ENCODE measurements at places on chromosomes 5 and 9.

DNA sequence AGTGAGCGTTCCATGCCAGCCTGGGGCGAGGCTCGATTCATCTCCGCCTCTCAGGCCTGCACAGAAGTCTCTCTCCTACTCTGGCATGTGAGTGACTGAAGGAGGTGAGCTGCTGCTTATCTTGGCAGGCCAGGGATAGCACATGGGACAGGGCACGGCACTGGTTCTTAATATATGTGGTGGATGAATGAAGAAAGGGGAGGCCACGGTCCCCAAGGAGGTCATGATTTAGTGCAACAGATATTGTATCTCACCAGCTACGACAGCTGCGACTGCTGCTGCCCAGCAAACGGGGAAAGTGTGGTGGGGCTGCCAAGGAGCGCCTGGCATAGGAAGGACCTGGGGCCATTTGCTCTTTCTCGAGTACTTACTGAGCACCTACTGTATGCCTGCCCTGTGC is 19.3 kb upstream of the MAPK9 start:
- DNase-seq = no peak

- no peak for DNase-seq
These were observed 120.6 kb downstream of the TRIO start for GRCh38 chr5:14263699-14264098.

- no peak for DNase-seq
These were observed 328.7 kb downstream of the MARCHF11 start for GRCh38 chr5:15850939-15851341.

DNA sequence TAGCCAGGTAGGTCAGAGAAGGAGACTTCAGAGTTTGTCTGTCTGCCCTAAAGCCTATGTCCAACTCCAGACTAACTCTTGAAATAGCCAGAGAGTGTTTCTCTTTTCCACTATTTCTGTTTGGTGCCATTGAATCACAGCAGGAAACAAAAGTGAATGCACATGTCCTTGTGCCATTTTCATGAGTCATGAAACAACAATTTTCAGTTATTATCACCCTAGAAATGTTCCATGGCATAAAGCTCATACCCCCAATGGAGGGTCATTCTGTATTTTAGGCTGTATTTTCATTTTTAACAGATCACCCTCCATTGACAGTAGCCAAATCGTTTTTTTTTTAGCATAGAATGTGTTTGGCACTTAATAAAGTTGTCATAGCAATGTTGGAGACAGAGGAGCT is 124.7 kb downstream of the PAPPA start:
- no peak for DNase-seq

DNA sequence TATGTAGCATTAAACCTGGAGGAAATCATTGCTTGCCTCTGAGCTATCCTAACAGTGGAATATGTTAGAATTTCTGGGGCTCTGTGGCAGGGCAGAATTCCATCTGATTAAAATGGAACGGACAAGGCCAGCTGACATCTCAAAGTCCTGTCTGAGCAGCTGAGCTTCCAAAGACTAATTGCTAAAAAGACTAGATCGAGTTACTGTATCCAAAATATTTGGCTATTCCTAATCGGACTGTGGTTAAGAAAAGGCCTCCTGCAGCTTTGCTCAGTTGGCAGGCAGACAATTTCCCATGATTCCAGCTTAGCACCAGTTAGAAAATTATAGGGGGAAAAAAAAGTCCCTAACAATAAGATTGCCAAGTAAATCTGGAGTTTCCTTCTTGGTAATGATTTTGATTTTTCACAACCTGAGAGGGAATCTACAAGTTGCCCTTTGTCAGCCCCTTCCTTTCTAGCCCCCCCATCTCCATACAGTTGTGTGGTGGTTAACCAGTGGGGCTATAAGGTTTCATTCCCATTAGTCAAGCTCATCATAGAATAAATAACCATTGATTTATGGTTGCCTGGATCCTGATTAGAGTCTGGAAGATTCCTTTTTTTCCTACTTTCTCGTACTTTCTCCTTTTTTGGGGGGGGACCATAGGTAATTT is 26.4 kb downstream of the PTGR1 start:
- DNase-seq = no peak

- DNase-seq = no peak
These were observed 138.4 kb downstream of the GADD45G start for GRCh38 chr9:89743216-89743572.

GRCh38 chr5:88824892-88825583 is 57.9 kb downstream of the MEF2C start:
- no peak for DNase-seq

DNA sequence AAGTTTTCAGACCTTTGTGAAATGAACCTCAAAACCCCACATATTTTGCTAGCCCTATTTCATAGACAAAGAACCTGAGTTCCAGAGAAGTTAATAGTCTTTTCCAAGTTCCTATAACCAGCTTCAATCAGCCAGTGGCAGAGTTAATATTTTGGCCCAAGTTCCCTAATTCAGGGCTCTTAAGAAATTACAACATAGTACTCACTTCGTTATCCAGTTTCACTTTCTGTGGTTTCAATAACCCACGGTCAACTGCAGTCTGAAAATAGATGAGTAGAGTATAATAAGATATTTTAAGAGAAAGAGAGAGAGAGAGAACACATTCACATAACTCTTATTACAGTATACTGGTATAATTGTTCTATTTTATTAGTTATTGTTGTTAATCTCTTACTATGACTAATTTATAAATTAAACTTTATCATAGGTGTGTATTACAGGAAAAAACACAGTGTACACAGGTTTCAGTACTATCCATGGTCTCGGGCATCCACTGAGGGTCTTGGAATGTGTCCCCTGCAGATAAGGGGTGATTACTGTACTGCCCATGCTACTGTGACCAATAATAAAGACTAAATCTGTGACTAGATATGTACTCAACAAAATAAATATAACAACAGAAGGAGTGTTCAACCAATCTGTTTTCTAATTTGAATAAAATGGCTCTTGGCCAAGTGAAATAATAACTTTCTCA is 9.3 kb upstream of the MYOT start:
- no peak for DNase-seq

DNA sequence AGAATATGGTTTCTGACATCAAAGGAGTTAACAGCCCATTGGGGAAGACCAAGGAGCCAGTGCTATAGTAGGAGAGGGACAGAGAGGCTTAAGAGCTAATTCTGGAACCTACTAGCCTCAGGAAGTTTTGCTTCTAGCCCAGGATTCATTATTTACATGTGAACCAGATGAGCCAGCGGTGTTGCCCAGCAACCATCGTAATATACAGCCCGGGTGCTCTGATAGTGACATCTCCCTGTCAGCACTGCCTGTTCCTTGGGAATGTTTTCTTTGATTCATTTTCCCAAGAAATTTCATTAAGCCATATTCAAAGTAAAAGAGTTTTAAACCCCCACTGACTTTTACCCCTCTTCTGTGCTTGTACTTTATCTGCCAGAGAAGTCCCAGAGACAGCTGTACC is 217.4 kb upstream of the ADAMTSL1 start:
- no peak for DNase-seq

- DNase-seq = no peak
These were observed 187.4 kb downstream of the ACTL7B start for GRCh38 chr9:108668191-108668937.

- DNase-seq = no peak
These were observed 227.6 kb upstream of the ANKRD55 start for GRCh38 chr5:56460681-56461191.

DNA sequence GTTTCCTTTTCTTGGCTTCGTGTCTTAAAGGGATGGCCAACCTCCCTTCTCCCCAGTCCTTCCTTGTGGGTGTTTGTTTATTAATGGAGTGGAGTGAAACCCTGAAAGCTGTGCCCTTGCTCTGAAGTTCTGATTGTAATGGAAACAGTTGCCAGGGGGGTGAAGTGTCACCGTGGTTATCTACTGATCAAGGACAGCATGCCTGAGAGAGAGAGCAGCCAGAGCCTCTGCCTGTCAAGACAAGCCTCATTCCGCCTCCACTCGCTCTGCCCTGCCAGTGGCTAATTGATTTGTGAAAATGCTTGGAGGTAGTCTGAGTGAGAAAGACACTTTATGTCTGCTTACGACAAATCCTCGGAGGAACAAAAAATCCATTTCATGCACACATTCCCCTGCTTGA is 143.7 kb upstream of the SLC30A5 start:
- no peak for DNase-seq

GRCh38 chr5:66281294-66281693 is 137.2 kb downstream of the SREK1 start:
- no peak for DNase-seq

DNA sequence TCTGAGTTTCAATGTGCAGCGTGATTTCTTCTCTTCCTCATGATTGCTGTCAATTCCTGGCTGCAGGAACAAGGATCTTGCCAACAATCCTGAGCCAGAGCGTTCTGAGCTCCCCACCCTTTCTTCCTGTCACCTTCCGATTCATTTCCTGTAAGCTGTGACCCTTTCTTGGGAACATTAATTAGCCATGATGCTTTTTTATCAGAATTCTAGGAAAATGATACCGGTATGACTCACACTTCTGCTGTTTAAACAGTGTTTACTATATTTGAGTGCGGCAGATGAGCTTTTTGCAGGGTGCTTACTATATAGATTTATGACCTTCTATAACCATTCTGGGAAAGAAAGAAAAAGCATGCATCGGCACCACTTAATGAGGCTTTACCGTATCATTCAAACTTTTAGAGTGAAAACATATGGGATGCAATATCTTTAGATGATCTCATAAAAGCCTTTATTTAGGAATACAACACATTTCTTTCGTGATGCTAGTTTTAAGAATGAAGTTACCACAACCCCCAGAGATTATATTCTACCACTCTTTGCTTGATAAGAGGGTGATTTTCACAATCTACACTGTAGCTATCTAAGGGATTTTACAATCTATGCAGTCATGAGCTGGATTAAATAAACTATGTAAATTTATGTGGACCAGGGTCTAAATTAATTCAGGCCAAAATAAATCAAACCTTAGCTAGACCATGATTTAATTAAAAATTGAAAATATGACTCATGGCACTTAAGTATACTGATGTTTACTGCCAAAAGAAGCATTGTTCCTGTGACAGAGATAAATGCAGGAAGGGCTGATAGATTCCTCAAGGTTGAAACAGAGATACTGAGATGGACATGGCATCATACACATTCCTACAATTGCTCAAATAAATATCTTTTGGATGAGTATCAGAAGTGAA is 38.0 kb upstream of the OSMR start:
- DNase-seq = no peak

GRCh38 chr9:37969130-37969529 is 65.2 kb upstream of the SLC25A51 start:
- no peak for DNase-seq

DNA sequence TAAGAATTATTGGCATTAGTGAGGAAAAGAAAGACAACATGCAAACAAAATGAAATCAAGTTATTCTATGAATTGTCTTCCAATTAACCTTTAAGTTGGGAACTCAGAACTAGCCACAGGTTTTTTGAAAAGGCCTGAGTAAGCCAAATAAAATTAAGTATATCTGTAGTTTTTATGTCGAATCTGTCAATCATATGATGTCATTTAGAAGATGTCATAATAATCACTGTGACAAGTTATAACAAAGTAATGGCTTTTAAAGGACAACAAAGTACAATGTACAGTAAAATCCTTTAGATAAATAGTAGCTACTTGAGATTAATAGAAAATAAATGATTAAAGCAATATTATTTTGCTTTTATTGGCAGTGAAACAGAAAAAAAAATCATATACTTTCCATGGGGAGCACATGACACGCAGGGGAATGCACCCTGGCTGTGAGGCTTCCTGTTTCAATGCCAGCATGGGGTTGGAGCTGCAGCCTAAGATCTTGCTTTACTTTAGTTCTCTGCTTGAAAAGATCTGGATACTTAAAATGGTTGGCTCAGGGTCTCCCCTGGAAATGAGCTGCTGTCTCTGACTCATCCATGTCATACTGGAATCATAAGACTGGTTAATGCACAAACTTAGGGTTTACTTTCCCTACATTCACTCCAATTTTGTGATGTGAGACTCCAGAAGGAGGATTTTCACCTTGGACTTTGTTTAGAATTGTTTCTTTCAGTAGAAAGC is 284.3 kb downstream of the TAF11L14 start:
- DNase-seq = no peak

DNA sequence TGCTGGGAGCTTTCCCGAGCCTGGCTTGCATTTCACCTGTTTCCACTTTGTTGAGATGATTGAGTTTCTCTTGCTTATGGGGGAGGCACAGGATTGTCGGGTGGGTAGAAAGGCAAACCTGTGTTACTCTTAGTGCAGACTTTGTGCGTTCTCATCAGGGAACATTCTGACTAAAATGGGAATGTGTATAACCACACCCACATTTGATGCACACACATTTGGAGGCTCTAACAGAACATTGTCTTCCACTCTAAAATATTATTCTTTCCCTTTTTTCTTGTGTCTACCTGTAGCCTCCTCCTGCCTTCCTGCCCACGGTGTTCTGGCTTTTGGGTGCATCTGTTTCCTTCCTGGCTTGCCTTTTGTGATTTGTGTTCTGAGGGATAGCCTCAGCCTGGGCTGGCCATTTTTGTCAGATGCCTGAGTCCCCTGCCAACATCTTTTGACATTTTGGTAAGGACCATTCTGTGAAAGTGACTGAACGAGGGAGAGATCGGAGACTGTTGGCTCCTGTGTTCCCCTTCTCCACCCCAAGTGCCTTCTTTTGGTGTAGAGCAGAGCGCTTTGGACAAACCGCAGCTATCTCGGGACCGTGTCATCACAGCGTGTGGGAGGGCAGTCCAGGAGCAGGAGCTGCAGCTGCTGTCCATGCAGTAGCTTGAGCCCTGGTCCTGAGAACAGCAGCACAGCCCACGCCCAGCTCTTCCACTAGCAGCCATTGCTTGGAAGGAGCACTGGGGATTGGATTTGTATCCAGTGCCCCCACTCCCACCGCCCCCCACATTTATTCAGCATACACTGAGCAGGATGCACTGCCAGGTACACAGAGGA is 101.4 kb downstream of the ARHGAP26 start:
- no peak for DNase-seq

DNA sequence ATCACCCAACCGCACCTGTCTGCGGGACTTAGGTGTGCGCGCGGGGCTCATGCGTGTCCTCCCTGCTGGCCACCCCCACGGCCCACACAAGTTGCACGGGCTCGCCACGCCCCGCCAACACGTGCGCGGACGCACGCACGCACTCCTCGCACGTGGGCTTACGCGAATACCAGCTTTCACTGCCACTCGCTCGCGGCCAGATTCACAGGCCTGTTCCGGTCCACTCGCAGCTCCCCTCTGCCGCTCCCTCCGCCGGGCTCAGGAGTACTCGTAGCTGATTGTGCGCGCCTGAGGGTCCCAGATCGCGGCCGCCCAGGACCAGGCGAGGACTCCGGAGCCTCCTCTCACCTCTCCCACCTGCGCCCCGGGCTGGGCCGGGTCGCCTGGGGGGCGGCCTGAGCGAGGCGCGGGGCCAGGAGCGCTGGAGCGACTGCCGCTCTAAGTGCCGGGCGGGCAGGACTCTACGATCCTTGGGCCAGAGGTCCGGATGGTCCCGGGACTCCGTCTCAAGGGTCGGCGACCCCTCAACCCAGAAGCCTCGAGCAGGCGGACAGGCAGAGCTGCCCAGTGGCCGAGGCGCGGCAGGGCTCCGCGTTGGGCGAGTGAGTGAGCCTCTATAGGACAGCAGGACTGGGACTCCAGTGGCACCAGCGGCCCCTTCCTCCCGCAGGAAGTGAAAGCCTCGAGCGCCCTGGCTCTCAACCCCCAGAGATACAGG is 3.4 kb downstream of the PCDHGC5 start:
- DNase-seq = no peak

Measured in esophagus squamous epithelium (tissue), 5 donors.